ENCODE measurements at places on chromosomes 7 and 10. TPM values are rescaled to one million over a fixed set of nuclear protein-coding genes. Genes with fewer than 3 reads are reported as not detected.
A peak's percentile ranks its signal among the peaks of the same experiment; 100 is the strongest.

DNA sequence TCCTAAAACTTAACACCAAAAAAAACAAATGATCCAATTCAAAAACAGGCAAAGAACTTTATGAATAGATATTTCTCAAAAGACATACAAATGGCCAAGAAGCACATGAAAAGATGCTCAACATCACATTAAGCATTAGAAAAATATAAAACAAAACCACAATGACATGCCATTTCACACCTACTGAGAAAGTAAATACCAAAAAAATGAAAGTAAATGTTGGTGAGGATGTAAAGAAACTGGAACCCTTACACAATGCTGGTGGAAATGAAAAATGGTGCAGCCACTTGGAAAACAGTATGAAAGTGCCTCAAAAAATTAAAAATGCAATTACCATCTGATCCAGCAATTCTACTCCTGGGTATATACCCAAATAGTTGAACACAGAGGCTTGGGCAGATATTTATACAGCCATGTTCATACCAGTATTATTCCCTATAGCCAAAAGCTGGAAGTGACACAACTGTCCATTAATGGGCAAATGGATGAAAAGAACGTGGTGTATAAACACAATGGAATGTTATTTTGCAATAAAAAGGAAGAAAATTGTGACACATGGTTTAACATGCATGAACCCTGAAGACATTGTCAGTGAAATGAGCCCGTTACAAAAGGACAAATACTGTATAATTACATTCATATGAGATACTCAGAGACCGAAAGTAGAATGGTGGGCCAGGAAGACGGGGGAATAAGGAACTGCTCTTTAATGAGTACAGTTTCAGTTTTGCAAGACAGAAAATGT is 89.0 kb downstream of the JMJD1C start:
- DNase-seq = no peak
- no peaks in the 10 kb centered on the region for H3K36me3 ChIP-seq
- no peak overlapping the region for H3K4me3 ChIP-seq
- H3K27ac ChIP-seq = no peak overlapping the region
- H3K4me1 ChIP-seq = no peaks in the 10 kb centered on the region

The PRKG1 gene
- 8.1 TPM for total RNA-seq

- H3K4me1 ChIP-seq = peaks cover 6% of the 10 kb centered on the region
- H3K27ac ChIP-seq = no peak overlapping the region
- no peak overlapping the region for H3K4me3 ChIP-seq
- no peaks in the 10 kb centered on the region for H3K36me3 ChIP-seq
- peaks cover 3% of the 10 kb centered on the region for H3K27me3 ChIP-seq
These were observed 6.4 kb downstream of the CDCA7L start for GRCh38 chr7:21939136-21939857.

The NSUN5 gene
- total RNA-seq = 22.6 TPM

DNA sequence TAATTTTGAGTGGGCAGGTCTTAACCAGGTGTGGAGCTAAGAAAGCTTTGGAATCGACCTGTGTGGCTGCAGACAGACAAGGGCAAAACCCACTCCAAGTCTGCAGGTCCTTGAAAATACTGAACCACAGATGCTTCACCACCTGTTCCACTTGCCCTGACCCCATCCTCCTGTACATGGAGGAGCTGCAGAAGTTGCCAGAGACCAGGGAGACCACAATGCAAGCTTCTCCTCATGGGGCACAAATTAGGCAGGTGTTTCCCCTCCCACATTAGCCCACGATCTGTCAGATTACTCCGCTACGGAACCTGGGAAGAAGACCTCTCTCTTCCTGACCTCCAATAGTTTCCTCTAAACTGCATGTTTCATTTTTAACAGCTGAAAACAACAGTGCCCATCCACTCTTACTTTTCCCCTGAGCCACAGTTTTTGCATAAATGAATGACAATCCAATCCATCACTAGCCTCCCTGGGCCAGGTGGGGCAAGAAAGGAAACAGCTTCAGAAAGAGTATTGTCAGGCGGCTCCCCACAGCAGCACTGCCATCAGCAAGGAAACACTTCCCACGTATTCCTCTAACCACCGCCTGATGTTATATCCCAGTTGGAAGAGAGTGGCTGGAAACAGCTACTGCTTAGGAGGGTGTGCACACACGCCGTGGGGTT is 141.6 kb downstream of the PRKAG2 start:
- no peak overlapping the region for H3K4me3 ChIP-seq
- H3K27ac ChIP-seq = peak overlapping the region; percentile 16
- DNase-seq = no peak
- peaks cover 6% of the 10 kb centered on the region for H3K4me1 ChIP-seq
- H3K27me3 ChIP-seq = no peaks in the 10 kb centered on the region
- H3K36me3 ChIP-seq = no peaks in the 10 kb centered on the region

The UBTD1 gene
- total RNA-seq = 20.6 TPM

The ANKRD1 gene
- total RNA-seq = 105 TPM

DNA sequence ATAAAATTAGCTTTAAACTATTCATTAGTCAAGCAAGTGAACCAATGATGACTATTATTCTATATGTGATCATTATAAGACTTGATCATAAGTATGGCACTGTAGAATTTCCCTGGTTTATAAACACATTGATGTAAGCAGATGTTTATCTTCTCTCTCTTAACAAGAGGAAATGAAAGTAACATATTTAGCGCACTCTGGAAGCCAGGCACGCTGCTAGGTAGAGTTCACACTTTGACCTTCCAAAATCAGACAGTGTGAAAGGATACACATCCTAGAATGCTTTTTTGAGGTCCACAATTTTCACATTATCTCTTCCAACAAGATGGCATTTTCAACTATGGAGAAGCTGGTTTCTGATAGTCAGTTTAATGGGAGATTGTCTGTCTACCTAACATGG is 529.4 kb upstream of the IGFBP3 start:
- no peaks in the 10 kb centered on the region for H3K27me3 ChIP-seq
- no peak for DNase-seq
- no peaks in the 10 kb centered on the region for H3K4me1 ChIP-seq
- H3K27ac ChIP-seq = no peak overlapping the region

DNA sequence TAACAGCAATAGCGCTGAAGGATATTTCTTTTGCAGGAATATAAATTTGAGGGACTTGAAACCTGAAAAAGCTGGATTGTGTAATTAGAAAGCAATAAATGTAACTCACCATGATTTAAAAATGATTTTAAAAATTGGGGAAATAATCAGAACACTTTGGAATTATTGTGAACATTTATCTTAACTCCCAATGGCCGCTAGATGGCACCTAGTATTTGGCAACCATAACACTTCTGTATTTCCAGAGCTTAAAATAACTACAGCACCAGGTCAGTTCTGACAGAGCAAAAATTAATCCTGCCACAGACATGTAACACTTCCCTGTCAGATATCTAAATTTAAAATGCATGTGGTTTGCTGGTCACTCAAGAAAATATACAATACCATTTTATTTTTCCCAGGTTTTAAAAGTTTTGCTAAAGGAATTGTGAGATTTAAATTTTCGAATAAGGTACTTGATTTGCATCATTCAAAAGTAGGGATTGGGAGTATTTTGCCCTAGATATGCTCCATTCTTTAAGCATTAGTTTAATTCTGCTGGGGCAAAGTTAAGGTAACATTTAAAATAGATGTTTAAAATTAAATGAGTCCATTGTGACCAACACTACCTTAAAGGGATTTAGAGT is 144.5 kb downstream of the PPP1R3A start:
- H3K4me3 ChIP-seq = no peak overlapping the region
- H3K4me1 ChIP-seq = no peaks in the 10 kb centered on the region
- DNase-seq = peak; percentile 67

The RARRES2 gene
- total RNA-seq = 104 TPM

The TMEM176B gene
- total RNA-seq = 200 TPM

GRCh38 chr10:14665304-14665703 is 109.4 kb downstream of the FAM107B start:
- H3K27me3 ChIP-seq = no peaks in the 10 kb centered on the region
- H3K27ac ChIP-seq = no peak overlapping the region
- H3K36me3 ChIP-seq = no peaks in the 10 kb centered on the region
- H3K4me1 ChIP-seq = peaks cover 7% of the 10 kb centered on the region
- DNase-seq = peak; percentile 58

All from hepatocyte (in vitro differentiated cells).